CD4-positive, alpha-beta T cell (primary cell): ENCODE measurements at places on chromosomes 12 and 14.

GRCh38 chr12:11596141-11596540 is 53.3 kb upstream of the ETV6 start:
- no peak for DNase-seq

- no peak for DNase-seq
Measured at GRCh38 chr12:90896821-90897220, 58.2 kb downstream of the CCER1 start.

- no peak for DNase-seq
Measured at GRCh38 chr12:42407306-42407705, 81.3 kb downstream of the PPHLN1 start.

GRCh38 chr12:45368841-45369489 is 153.1 kb downstream of the ANO6 start:
- DNase-seq = no peak

- peak; percentile 65 for DNase-seq
Measured at GRCh38 chr12:127145929-127146789, 1120.8 kb upstream of the TMEM132C start.

DNA sequence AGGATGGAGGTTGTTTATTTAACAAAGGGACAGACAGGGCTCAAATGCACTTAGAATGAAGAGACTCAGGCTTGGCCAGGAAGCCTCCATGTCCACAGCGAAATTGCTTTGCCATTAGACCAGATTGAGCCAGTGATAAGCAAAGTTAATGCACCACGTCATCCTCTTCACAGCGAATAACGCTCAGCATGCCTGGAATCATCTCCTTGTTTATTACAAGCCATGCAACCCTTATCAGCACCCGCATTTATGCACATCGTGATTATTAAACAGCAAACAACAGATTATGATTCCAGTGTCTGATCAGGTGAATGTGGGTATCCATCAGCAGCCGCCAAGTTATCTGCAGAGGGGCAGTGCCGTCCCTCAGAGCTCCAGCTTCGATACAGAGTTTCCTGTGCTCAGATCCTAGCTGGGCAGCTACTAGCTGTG is 175.0 kb upstream of the TMEM132C start:
- DNase-seq = no peak

GRCh38 chr12:110345176-110345661 is 58.3 kb downstream of the ANAPC7 start:
- no peak for DNase-seq

DNA sequence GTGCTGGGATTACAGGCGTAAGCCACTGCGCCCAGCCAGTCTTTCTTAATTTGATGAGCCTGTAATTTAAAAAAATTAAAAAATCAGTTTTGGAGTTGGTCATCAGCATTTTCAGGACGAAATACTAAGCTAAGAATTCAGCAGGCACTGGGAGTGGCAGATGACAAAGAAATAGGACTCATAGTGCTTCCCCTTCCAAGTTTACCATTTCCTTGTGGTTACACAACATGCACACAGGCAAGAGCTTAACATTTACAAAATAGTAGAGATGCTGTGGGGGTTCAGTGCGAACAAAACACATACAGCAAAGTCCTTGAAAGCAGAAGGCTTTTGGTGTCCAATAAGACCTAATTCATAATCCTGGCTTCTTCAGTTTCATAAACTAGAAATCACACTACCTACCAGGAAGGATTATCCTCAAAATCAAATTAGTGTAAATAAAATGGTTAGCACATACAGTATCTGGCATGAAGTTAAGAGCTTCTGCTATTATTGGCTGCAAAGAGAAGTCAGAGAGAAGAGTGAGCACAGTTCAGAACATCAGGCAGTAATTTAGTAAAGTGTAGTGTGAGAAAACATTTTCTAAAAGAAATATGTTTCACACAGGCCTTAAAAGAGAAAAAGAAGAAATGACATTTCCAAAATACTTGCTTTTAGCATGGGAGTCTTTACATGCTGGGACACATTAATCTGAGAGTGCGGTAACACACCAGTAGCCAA is 22.2 kb upstream of the KIF21A start:
- DNase-seq = no peak

- no peak for DNase-seq
Measured at GRCh38 chr14:72839351-72839750, 54.5 kb downstream of the DPF3 start.

DNA sequence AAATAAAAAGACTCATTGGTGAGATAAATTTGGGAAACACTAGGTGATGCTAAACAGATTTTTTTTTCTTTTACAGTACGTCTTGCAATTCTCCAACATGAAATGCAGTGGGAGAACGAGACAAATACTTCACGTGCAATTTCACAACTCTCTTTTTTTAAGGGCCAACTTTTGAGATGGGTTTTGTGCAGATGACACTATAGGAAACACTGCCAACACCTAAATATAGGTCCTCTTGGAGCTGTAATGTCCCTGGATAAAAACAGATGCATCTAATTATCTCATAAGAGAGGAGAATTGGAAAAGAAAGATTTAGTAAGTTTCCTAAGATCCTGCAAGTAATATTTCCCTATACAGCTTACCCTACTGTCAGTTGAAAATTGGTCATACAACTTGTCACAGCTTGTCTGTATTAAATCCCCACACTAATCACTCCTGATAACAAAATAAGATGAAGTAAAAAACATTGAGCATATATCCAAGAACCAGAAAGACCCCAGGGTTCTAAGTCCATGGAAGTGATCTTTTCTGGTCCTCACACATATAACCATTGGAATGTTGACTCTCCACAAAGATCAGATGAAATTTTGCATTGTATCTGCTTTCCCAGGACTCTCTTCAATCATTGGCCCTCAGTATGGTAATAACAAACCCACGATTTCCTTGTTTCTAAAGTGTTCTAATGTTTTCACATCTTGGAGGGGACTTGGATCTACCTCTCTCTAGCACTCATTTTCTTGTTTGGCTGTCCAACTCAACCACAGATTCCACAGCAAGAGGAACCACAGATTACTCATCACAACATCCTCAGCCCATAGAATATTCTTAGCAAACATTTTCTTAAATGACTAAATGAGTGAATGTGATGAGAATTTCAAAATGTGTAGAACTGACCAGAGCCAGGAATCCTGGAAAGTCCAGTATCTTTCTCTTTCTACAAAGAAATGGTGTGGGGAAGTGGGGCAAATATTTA is 769.4 kb upstream of the USP15 start:
- DNase-seq = no peak

DNA sequence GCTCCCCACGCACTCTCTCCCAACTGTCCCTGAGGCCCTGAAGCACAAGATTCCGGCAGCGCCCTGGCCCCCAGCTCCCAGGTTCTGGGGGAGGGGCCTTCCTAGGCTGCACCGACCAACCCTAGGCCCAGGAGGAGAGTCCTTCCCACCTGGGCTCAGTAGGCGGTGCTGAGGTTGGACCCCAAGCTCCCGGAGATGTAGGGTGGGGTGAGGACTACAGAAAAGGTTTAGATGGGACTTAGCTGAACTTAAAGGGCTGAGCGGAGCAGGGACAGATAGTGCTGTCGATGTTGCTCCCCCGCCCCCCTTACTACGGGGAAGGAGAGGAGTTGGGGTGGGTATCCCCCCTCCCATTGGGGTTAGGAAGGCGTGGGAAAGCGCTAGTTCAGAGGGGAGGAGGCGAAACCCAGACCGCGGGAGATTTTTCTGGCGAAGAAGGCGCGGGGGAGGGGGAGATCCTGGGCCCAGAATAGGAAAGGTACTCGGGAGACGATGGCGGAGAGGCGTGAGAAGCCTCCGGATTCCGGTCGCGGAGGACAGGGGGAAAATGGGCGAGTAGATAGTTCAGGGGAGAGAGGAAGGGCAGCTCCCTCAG is 4.2 kb upstream of the BAZ2A start:
- peak; percentile 16 for DNase-seq

GRCh38 chr14:68394764-68395143 is 398.1 kb downstream of the ZFP36L1 start:
- no peak for DNase-seq
